ENCODE measurements at places on chromosomes 12 and 14.
A peak's percentile ranks its signal among the peaks of the same experiment; 100 is the strongest.

- DNase-seq = peak; percentile 51
These were observed 28.1 kb downstream of the TRPV4 start for GRCh38 chr12:109804820-109805761.

DNA sequence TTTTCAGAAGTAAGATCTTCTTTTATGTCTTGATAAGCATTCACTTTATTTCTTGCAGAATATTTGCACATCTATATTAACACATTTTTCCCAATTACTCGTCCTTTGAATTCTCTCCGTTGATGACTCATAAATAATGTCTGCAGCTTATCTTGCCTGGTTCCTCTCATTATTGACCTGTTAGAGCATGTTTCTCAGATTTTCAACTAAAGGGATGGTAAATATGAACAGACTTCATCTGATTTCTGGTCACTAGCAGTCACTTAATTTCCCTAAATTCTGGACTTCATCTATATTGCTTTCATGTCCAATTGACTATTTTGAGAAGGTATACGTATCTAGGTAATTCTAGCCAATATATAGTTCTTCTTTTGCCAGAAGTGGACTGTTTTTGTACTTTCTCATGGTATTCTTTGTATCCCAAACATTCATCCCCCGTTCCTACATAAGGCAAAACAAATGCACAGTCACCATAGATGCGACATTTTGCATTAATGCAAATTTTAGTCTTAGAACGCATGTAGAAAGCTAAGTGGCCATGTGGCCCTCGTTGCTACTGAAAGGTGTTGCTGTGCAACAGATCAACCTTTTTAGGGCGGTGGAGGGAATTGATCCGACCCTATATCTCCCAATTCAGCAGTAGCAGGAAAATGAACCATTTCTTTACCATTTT, 6.2 kb downstream of the PIK3C2G start:
- no peak for DNase-seq

GRCh38 chr14:74257078-74257940, 18.1 kb downstream of the VSX2 start:
- peak; percentile 11 for DNase-seq

GRCh38 chr14:69316449-69317101, 56.6 kb downstream of the GALNT16 start:
- DNase-seq = no peak

- DNase-seq = no peak
These were observed 125.0 kb upstream of the FUT8 start for GRCh38 chr14:65287264-65288131.

DNA sequence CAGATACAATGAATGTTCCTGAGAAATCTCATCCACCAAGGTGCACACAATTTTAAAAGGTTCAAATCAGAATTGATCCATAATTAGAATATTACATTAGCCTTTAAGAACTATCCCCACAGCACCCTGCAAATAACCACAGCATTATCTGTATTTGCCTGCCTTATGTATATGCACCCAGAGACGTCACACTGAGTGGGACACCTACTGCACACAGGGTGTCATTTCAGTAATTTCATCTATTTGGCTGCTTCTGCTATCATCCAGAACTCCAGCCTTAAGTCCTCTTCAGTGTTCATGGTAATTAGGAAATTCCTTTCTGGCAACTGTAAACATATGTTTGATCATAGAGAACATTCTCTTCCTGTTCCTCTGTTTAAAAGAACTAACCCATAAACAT, 298.4 kb downstream of the SYT1 start:
- DNase-seq = no peak

GRCh38 chr12:67921286-67921685, 68.0 kb upstream of the IFNG-AS1 start:
- peak; percentile 11 for DNase-seq

GRCh38 chr14:21501568-21501967, 9.6 kb downstream of the METTL3 start:
- no peak for DNase-seq

GRCh38 chr14:90454041-90455000, 57.5 kb downstream of the CALM1 start:
- peak; percentile 78 for DNase-seq

- DNase-seq = no peak
These were observed 108.2 kb downstream of the PDE3A start for GRCh38 chr12:20476551-20476950.

DNA sequence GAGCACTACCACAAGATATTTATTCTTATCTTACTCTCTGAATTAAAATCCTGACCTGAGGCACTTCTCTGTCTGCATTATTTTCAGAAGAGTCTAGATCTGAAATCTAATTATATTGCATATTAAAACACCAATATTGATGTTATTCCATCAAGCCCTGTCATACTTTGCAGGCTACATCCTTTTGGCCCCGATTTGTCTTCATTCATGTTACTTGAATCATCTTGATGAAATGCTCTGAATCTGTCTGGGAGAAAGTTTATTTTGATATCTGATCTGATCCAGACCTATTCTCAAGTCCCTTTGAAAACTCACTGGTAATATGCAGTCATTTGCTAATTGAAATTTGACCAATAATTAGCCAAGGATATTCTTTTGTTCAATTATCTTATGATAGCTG, 79.9 kb downstream of the BBS10 start:
- DNase-seq = peak; percentile 63

DNA sequence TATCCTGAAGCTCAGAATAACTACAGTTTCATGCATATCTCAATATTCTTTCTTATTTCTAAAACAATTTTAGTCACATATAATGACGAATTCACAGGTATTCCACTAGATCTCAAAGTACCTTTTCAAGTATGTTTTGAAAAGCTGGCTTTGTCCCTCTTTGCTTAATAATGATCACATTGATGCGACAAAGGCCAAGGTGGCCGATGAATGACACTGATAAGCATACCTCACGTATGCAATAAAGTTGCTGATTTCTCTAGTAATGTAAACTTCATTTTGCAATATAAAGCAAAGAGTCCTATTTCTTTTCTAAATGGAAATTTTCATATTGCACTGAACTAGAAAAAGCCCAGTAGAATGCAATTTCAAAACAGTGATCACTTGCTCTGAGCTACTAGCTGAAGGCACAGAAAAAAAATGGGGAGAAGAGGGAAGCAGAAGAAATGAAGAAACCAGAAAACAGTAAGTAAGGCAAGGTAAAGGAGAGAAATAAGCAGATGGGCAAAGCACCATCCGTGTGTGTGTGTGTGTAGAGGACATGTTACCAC, 29.3 kb downstream of the FGD6 start:
- DNase-seq = no peak

GRCh38 chr14:75147423-75148071, 20.7 kb upstream of the NEK9 start:
- DNase-seq = peak; percentile 76

- DNase-seq = no peak
These were observed 117.4 kb upstream of the RTL1 start for GRCh38 chr14:101020834-101021370.

GRCh38 chr12:121467638-121468498, 68.0 kb downstream of the RNF34 start:
- DNase-seq = no peak

DNA sequence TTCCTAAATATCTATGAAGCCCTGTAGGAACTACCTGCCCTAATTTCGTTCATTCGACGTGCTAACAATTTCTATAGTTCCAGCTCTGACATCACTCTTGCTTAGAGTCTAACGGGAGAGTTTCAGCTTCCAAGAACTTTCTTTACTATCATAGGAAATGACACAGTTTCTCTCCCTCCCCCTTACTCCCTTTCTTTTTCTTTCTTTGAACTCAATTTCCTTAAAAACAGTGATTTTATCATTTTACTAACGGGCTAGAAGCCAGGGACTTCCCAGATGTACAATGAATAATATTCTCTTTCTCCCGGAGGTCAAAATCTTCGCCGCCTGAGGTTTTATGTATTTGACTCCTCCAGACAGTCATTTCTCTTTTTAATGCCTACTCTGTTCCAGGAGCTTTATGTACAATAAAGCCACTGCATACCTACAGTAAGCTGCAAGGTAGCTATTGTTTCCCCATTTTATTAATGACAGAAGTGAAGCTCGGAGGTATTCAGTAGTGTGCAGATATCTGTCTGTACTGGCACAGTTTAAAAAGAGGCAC, 15.7 kb downstream of the SMCO2 start:
- peak; percentile 82 for DNase-seq

- no peak for DNase-seq
These were observed 214.6 kb downstream of the C12orf50 start for GRCh38 chr12:87814625-87815024.

DNA sequence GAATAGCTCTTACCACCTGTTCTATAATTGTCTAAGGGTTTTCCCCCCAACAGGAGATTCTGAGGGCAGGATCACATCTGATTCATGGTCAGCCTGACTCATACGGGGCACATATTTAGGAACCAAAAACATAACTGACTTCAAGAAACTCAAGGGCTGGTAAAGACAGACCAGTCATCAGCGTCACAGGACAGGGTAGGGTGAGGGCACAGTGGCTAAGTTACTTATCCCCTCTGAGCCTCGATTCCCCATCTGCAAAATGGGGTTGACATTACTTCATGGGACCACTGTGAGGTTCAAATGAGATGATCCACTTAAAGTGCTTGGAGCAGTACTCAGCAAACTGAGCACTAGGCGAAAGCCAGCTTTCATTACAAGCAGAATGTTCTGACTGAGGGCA, 606 bp downstream of the CINP start:
- DNase-seq = no peak

GRCh38 chr12:7180685-7181084, 8.8 kb upstream of the PEX5 start:
- no peak for DNase-seq

DNA sequence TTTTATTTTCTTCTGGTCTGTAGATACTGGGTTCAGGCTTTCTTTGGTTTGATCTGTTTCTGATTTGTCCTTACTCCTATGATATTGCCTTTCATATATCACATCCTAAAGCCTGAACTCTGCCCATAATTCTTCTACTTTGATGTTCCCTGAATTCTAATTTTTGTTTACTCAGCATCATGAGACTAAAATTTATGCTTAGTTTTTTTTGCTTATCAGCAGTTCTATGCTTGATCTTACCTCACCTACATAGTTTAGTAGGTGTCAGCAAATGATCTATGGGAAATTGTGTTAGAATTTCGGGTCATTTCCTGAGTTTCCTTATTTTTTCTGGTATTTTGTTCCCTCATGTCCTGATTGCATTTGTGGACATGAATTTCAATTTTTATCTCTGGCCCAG, 94.2 kb downstream of the TMEM117 start:
- DNase-seq = no peak

DNA sequence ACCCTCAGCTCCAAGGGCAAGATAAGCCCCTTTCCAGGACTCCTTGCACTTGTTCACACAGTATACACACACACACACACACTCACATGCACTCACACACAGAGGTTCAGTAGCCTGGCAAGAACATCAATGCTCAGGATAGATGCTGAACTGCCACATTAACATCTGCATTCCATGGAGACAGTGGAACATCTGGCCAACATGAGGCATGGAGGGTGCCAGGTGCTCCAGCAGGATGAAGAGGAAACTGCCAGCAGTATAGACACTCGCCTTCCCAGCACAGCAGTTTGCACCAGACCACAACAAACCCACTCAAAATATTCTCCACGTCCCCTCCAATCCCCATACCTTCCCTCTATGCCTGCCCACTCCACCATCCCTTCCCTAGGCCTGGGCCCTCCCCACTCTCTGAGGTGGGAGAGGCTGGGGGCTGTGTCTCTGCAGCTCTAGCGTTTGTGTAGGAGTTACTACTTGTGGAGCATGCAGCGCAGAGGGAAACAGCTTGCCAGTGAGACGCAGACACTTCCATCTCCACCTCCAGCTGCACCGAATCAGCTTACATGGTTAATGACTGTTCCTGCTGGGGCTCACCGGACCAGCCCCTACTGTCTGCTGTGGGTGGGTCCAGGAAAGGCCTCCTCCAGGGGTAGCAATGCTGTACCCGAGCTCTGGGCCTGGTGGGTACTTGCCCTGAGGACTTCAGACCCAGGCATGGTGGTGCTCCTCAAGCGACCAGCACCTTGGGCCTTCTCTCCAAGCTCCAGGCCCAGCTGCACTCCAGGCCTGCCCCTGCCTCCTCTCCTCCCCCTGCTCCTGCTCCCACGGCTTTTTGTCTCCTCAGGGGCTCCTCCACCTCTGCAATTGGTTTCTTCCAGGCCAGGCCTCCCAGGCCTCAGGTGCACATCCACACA, 18.6 kb upstream of the PLEKHG3 start:
- DNase-seq = no peak

- DNase-seq = no peak
These were observed 36.6 kb downstream of the SPATA7 start for GRCh38 chr14:88422047-88422446.

GRCh38 chr14:81172881-81173280, 47.9 kb downstream of the GTF2A1 start:
- DNase-seq = peak; percentile 6

DNA sequence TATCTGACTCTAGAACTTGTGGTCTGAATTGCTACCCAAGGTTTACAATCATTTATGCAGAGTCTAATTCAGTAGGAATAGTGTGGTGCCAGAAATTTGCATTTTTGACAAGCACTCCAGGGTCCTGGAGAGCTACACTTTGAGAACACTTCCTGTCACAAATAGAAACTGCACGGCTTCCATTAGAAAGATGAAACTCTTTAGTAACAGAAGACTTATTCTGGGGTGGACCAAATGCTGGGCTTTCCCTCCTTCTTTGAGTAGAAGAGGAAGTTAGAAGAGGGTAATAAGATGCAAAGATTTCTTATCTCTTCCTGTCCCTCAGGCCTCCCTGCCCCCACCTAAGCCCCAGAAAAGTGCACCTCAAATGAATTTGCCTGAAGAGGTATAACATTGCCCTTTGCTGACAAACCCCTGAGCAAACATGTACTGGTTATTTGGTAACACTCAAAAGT, 28.4 kb downstream of the DGLUCY start:
- no peak for DNase-seq

DNA sequence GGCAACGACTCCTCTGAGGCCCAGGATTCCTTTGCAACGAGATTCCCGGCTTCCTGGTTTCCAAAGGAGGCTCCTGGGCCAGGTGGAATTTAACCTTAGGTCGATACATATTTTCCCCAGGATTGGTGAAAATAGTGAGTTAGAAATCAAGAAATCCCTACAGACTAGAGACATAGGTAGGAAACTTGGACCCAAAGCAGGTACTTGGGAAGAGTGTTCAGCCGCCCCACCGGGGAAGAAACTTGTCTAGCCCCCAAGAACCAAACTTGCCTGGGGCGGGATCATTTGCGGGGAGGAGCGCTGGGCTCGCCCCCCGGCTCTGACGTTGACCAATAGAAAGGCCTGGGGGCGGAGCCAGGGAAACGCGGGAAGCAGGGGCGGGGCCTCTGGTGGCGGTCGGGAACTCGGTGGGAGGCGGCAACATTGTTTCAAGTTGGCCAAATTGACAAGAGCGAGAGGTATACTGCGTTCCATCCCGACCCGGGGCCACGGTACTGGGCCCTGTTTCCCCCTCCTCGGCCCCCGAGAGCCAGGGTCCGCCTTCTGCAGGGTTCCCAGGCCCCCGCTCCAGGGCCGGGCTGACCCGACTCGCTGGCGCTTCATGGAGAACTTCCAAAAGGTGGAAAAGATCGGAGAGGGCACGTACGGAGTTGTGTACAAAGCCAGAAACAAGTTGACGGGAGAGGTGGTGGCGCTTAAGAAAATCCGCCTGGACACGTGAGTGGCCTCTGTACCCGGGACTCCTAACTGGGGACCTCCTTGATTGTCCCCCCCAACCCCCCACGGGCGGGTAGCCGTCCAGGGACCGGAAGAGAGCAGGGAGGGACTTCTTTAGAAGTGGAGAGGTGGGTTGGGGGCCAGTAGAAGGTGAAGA, at the start of gene CDK2:
TSS of gene CDK2 (plus strand) at position 423 of the 874 bp plus-strand sequence. CDS start at position 602, 179 bp downstream.
- DNase-seq = peak; percentile 77

All from fibroblast of upper back skin (primary cell).